ENCODE measurements at places on chromosomes 16 and 17.

- DNase-seq = no peak
Observed at GRCh38 chr16:275041-275641, 603 bp downstream of the RGS11 start.

DNA sequence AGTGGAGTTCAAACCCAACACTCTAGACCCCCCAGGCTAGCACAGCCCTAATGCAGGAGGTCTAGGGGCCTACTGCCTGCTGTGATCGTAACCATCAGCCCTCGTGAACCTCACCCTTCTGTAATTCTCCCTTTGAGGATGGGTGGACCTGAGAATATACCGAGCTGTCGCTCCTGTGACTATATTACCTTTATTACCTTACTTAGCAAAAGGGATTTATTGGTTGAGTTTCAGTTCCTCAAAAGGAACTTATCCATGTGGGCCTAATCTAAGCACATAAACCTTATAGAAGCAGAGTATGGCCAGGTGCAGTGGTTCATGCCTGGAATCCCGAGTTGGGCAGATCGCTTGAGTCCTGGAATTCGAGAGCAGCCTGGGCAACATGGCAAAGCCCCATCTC, 19.2 kb upstream of the EMP2 start:
- DNase-seq = no peak

DNA sequence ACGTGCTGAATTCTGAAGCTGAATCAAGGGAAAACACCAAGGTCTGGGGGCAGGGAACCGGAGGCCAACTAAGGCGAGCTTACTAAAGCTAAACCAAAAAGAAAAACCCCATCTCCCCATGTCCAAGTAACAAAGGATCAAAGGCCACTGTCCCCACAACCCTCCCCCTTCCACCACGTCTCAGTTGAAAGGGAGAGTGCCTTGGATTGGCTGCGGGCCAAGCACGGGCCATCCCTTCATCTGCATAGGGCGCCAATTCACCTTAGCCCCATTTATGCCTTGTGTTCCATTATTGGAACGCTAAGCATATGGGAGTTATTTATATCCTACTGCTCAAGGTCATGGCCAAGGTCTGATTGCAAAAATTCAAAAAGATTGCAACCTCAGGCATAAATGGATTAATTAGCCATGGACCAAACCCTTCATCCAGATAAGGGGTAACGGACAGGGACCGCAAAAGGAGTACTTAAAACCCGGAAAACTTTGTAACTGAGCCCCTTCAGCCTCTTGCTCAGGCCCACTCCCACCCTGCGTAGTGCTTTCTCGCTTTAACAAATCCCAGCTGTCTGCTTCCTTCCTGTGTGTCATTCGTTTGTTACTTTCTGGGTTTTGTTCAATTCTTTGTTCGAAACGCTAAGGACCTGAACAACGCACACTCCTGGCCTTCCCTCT, 740 bp upstream of the ATP6V0D1 start:
- DNase-seq = peak; percentile 29

DNA sequence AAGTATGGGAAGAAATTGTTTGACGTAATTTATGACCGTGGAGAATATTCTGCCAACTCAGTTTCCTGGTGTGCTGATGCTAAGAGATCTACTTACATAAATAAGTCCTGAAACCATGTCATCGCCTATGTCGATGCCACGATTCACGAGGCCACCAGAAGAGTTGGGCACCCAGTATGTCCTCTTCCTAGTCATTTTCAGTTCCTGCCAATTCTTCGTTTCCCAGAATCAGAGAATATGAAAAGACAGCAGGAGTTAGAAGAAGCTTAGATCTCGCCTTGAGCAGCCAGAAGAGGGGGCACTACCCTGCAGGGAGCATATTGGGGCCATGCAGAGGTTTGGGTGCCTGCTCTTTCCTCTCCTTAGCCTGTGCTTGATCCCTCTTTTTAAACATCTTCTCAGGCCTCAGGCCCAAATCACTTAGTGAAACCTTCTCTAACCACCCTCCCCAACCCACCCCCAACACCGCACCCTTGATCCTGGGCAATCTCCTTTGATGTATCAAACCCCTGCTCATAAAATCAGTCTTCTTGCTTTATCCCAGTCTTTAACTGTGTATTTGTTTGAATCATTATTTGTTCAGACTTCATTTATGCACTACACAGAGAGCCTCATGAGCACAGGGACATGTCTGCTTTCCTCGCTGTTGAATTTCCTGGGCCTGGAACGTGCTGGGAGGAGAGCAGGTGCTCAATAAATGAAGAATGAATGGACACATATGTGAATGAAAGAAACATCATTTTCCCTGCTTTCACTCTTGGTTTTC, 12.2 kb upstream of the LONP2 start:
- peak; percentile 7 for DNase-seq

GRCh38 chr16:1640261-1640941, 28.2 kb downstream of the CRAMP1 start:
- no peak for DNase-seq

- no peak for DNase-seq
Observed at GRCh38 chr17:64326420-64327054, 63.5 kb upstream of the TEX2 start.

DNA sequence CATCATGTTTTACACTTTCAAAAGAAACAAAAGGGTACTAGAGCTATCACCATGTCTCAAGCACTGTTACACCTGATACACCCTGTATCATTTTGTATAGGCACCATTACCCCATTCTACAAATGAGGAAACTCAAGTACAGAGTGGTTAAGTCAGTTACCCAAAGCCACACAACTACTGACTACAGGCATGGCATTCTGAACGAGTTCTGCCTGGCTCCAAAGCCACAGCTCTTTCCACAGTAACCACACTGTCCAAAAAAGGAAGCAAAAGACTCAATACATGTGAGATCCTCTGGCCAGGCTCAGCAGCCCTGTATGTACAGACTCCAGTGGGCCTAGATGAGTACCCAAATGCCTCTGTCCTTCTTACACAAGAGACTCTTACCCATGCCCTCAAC, 4.7 kb downstream of the DYNC1LI2 start:
- peak; percentile 13 for DNase-seq

DNA sequence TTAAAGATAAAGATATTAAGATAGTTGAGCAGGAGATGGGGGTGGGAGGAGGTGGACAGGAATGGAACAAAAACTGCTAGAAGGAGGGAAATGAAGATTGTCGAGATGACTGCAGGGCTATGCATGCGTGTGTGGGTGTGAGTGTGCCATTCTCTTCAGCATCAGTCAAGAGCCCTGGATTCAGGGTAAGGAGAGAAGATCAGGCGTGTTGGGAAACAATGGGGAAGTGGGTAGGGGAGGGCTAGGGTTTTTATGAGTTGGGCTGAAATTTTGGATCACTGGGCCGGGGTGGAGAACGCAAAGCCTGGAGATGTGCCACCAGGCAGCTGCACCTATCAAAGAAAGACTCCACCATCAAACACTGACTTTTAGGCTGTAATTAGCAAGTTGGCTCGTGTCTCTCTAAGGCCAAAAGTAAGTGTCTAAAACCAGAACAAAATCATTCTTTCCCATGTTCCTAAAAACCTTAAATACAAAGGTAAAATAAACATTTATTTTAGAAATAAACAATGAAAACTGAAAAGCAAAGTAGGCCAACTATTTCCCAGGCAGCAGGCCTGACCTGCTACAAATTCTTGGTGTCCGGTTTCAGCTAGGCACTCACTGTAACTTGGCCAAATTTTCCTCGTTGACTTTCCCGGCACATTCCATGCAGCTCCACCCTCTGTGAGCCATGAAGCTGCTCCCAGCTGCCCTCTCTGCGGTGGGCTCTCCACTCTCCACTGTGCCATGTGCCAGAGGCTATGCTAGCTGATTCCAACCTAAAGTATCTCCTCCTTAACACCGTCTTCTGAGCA, 4.2 kb downstream of the CDRT4 start:
- no peak for DNase-seq

DNA sequence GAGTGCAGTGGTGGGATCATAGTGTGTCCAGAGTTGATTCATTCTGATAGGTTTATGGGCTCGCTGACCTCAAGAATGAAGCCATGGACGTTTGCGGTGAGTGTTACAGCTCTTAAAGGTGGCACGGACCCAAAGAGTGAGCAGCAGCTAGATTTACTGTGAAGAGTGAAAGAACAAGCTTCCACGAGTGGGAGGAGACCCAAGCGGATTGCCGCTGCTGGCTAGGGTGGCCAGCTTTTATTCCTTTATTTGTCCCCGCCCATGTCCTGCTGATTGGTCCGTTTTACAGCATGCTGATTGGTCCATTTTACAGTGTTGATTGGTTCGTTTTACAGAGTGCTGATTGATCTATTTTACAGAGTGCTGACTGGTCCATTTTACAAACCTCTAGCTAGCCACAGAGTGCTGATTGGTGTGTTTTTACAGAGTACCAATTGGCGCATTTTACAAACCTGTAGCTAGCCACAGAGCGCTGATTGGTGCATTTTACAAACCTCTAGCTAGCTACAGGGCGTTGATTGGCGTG, 17.5 kb downstream of the CACNG4 start:
- DNase-seq = no peak

GRCh38 chr17:146983-147761, 9.8 kb downstream of the SCGB1C2 start:
- no peak for DNase-seq

GRCh38 chr17:46876353-46876887, 25.0 kb downstream of the WNT9B start:
- DNase-seq = no peak

GRCh38 chr16:15694499-15694898, 44.5 kb downstream of the NDE1 start:
- no peak for DNase-seq

- peak; percentile 72 for DNase-seq
Observed at GRCh38 chr17:78970834-78971755, 8.6 kb downstream of the LGALS3BP start.

DNA sequence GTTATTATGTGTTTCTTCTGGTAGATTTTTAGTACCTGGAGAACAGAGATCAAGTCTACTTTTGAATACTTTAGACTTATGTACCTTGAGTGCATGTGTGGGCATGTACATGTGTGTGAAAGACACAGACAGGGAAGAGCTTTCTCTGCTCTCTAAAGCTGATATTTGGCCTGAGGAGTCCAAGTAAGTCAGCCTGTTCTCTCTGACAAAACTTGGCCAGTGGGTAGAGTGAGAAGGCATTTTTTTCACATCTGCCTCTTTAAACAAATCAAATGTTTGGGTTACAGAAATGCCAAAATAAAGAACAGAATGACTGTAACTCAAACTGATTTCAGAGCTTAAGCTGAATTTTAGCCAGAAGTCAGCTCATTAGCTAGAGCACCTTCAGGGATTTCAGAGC, 309.7 kb upstream of the DYNLRB2 start:
- no peak for DNase-seq

DNA sequence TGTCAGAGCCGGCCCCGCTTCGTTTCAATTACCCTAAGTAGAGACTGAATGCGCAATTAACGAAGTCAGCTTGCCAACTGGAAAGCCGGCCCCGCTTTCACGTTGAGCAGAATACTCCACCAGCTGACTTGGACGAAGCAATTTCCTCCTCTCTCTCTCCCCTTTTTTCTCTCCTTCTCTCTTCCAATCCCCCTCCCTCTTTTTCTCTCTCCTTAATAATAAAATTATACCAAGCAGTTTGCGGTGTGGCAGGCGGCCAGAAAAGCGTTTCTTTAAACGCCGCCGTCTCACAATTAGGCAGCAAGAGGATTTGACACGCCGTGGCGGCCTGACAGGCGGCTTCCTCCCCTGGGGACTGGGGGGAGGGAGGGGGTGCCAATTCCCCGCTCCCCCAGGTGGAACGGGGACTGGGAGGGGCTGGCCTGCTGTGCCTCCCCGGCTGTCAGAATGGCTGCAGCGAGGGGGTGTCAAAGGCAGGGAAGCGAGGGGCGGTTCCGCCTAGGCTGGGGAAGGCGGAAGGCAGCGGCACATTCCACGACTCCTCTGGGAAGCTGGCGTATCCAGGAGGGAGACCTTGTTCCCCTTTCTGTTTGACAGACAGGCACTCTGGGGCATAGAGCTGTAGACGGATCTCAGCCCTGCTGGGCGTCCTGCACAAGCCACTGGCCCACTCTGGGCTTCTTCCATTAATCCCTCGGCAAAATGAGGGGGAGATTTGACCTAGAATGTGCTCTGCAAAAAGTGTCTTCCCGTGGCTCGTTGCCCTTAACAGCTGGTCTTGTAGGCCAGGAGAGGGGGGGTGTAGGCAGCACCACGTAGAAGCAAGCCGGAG, 52.7 kb downstream of the SREBF1 start:
- peak; percentile 18 for DNase-seq

GRCh38 chr17:51461578-51462004, 201.2 kb downstream of the UTP18 start:
- peak; percentile 53 for DNase-seq

DNA sequence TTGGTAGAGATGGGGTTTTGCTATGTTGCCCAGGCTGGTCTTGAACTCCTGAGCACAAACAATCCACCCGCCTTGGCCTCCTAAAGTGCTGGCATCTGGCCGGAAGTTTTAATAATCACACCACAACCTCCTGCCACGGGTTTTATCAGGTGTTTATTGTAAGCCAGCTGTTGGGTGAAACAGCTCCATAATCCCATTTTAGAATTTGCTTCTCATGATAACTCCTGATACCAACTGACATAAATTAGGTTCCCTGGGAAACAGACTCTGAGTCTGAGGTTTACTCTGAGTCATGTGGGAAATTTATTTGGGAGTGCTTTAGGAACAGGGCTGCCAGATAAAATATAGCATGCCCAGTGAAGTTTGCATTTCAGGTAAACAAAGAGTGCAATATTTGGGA, 122.6 kb upstream of the MED13 start:
- no peak for DNase-seq

DNA sequence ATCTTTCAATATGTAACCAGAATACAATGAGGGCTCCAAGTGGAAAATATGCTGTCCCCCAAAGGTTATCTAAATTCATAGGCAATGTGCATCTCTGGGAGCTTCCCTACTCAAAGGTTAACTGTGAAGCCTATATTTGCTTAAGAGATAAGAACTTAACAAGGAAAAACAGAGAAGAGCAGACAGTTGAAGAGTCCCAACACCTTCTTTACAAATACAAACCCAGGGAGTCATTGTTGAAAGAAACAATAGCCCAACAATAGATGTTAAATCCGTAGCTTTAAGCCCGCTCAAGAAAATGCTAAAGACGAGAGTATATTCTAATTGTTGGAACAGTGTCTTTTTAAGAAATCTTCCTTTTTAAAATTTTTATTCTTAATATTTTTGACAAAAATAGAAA, 87.8 kb downstream of the CDH8 start:
- no peak for DNase-seq

DNA sequence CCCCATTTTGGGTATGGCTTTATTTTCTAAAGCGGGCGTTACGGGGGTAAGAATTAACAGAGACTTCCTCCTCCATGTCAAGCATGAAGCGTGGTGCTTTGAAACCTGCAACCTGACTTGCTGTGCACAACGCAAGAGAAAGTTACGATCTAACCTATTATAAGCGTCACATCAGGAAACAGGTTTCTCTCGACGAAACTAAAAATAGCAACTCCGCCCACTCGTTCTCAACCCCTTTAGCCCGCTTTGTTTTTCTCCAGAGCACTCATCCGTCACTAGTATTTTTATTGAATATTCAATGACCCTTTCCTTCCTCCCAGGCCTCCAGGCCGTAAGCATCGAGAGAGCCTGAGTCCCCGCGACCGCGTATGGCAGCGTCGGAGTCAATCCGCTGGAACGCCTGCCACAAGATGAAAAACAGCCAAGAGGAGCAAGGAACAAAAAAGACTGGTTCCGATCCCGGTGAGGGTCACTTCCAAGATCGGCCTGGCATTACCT, 555 bp downstream of the NUP88 start:
- peak; percentile 69 for DNase-seq

- no peak for DNase-seq
Observed at GRCh38 chr17:1006054-1006453, 9.1 kb downstream of the TIMM22 start.

Measured in CD4-positive, alpha-beta T cell treated with Interleukin-2 at 100 ng/mL for 4 hours (primary cell).